ENCODE measurements at places on chromosomes 13 and 19. TPM values are rescaled to one million over a fixed set of nuclear protein-coding genes. Genes with fewer than 3 reads are reported as not detected.

GRCh38 chr19:30095171-30095570, 153.1 kb downstream of the URI1 start:
- DNase-seq = no peak

DNA sequence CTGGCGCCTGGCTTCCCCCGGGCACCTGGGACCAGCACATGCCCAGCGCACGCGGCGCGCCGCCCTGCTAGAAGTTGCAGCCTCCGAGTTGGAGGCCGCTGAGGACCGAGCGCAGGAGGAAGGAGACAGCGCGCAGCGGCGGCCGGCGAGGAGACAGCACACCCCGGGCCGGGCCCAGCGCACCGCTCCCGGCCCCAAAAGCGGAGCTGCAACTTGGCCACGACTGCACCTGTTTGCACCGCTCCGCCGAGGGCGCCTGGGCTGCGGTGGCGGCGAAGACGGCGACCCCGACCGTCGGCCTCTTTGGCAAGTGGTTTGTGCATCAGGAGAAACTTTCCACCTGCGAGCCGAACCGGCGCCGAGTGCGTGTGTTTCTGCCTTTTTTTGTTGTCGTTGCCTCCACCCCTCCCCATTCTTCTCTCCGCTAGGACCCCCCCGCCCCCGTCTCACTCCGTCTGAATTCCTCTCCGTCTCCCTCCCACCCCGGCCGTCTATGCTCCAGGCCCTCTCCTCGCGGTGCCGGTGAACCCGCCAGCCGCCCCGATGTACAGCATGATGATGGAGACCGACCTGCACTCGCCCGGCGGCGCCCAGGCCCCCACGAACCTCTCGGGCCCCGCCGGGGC, at the start of gene SOX1:
Gene SOX1, plus strand, starts transcription at position 34 of the 626 bp plus-strand sequence. Its CDS starts 510 bp downstream, at position 544.
- peak; percentile 87 for DNase-seq

- peak; percentile 67 for DNase-seq
Measured at GRCh38 chr13:39498471-39499114, 104.4 kb downstream of the LHFPL6 start.

GRCh38 chr13:110702591-110703526, 3.1 kb downstream of the CARS2 start:
- no peak for DNase-seq

GRCh38 chr19:3945838-3946237, 13.0 kb downstream of the NMRK2 start:
- no peak for DNase-seq

DNA sequence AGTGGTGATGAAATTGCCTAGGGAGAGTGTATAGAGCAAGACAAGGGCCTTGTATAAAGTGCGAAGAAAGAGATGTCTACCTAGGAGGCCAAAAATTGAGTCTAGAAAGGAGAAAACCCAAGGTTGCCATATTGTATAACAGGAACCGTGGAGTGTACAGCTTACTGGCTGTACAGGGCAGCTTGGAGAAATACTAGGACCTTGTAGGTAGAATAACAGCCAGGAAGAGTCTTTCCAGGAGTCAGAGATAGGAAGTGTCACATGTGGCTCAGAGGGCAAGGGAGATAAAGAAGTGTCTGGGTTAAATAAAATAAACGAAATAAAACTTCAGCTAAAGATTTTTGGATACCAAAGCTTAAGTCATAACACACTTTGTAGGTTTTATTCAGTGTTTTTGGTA, 12.4 kb downstream of the CDK8 start:
- DNase-seq = no peak

DNA sequence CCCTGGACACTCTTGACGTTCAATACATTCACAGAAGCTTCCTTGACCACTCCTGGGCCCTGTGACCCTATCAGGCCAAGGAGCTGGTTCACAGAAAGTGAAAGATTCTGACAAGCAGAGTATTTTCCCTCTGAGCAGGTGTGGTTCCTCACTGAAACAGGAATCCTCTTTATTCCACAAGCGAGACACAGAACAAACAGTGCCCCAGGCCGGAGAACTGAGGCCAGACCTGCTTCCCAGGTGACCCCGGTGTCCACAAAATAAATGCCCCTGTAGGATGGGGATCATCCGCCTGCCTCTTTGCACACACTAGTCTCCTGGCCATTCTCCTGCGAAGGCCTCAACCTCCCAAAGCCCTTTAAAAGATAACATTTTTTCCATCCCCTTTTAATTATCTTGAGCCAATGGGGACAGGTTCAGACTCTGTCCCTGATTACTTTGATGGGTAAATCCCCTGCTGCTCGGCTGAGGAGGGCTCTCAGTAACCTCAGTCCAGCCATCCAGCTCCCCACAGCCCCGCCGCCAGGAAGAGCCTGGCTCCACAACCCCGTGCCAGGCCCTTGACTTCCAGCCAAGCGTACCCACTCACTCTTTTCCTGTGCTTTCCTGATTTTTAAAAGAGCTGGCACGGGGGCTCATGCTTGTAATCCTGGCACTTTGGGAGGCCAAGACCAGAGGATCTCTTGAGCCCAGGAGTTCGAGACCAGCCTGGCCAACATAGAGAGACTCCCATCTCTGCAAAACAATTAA, 129.1 kb downstream of the FOXO1 start:
- DNase-seq = peak; percentile 18

DNA sequence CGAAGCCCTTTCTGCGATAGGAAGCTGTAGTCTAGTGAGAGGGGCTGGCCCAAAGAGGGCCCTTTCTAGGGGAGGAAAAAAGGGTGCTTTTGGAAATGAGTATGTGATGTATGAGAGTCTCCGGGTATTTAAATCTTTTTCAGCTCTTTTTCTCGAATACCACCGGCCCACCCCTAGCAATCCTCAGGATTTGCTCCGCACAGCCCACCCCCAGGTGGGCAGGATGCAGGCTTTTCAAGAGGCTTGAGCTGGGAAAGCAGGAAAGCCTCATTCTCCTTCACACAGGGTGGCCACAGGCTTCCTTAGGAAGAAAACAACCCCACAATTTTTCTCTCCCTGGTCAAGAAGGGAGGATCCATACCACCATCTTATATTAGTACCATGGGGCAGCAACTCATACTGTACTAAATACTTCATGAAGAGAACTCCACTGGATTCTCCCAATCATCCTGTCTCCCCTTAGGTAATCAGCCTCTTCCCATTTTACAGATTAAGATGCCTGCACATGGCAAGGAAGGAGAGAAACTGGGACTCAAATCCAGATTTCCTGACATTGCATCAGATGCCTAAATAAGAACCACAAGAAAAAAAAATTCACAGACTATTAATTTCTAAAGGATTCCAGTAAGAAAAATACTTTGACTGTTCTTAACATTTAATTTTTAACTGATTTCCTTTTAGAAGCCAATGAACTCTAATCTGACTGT, 84.4 kb downstream of the STK24 start:
- DNase-seq = peak; percentile 67

- no peak for DNase-seq
Measured at GRCh38 chr13:32917504-32917903, 98.7 kb upstream of the KL start.

DNA sequence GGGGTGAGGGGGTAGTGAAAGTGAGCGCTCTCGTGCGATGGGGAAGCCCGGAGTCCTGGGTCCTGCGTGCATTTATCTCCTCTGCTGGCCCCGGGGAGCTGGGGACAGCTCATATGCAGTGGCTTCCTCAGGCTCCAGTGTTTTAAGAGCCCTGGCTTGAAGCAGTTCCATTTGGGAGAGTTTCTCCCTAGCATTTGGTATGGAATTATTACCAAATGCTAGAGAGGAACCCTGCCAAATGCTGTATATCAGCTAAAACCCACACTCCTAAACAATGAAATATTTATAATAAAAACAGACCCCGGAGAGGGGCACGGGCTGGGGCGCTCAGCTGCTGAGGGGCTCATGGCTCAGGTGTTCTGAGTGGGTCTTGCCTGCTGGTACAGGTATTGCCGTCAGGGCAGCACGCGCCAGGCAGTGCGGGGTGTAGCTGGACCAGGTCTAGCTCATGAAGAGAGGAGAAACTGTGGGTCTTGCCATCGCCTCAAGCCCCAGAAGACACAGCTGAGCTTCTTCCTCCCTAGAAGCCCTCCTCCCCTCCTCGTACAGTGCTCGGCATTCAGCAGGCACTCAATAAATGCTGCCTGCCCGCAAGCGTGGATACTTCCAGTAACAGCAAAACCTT, 163.6 kb upstream of the ZNF536 start:
- DNase-seq = no peak

- peak; percentile 74 for DNase-seq
Measured at GRCh38 chr13:30892966-30893365, 13.1 kb upstream of the MEDAG start.

DNA sequence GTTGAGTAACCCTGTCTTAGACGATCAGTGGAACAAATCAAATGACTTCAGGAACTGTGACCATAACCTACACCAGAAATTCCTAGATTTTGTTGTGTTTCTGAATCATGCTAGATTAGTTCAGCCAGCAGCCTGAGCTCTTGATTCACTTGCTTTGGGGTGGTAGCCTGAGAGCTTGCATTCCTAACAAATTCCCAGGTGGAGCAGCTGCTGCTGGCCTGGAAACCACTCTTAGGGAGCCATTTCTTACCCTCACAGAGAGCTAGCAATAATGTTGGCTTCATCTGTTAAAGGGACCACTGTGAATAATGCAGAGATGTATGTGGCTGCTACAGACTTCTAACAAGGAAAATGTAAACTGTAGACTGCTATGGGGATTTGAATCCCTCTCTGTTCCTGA, 388.1 kb upstream of the PRR20A start:
- DNase-seq = peak; percentile 6

DNA sequence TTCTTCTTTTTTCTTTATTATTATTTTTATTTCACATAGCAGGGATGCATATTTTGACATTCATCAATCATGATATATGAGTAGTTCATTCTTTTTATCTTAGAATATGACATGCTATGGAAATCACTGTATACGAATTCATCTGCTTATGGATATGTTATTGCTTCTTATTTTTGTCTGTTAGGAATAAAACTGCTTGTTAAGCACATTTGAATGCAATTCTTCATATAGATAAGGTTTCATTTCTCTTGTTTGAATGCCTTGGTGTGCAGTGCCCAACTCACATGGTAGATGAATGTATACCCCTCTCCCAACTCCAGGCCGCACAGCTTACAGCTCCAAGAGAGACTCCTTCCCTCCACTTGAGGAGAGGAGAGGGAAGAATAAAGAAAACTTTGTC, 11.3 kb downstream of the ZNF776 start:
- no peak for DNase-seq

- DNase-seq = no peak
Measured at GRCh38 chr13:46265292-46265691, 53.6 kb downstream of the LRRC63 start.

DNA sequence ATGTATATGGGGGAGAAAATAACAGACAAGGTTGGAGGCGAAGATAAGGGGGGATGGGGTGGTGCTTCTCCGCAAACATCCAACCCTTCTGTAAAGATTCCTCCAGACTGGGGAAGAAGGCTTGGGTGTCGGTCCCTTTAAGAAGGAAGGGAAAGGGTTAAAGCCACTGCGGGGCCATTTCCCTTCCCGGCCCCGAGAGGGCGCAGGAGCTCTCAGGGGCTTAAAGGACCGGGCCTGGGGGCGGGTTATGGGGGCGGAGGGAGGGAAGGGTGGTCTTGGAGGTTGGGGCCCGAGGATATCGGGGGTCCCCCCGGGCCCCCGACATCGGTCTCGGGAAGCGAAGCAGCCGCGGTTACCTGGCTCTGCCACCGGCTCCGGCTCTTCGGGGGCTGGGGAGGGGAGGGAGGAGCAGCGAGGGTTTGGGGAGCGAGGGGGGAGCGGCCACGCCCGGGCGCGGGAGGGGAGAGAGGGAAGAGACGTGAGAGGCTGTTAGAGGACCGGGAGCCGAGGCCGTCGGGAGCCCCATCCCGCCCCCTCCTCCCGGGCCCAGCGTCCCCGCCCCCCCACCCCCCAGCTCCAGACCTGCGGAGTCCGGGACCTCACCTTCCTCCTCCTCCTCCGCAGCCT, 2.8 kb downstream of the TNNT1 start:
- DNase-seq = peak; percentile 75

GRCh38 chr19:2567580-2567979, 91.7 kb downstream of the GADD45B start:
- no peak for DNase-seq

DNA sequence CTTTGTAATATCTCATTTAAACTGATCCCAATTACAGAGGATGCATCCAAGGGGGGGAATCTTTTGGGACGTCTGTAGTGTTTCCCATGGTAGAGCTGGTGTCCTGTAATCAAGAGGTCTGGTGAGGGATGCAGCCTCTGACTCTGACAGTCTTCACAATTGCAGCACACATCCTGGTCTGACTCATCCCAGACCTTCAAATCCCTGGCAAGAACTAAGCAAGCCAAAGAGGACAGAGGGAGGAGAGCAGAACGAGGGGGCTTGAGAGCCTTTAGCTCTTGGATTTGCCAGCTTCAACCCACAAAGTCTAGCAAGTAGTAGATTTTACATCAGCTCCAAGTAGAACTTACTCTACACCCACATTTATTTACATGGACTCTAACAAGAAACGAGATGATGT, 17.3 kb upstream of the FCGBP start:
- no peak for DNase-seq

DNA sequence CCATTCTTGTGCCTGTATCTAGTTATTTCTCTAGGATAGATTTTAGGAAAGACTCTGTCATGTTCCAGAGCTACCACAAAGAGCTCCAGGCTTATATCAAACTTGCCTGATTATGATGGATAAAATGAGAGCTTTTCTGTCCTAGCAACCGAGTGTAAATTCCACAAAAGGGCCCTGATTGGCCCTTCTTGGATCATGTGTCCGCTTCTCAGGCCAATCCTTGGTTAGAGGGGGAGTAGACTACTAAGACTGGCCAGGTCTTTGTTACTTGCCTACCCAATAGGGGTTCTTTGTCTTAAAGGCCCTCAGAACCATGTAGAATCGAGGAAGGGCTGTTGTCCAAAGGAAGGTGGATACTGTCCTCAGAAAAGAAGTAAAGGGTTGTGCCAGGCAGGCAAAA, 2.4 kb downstream of the DHX34 start:
- peak; percentile 31 for DNase-seq

DNA sequence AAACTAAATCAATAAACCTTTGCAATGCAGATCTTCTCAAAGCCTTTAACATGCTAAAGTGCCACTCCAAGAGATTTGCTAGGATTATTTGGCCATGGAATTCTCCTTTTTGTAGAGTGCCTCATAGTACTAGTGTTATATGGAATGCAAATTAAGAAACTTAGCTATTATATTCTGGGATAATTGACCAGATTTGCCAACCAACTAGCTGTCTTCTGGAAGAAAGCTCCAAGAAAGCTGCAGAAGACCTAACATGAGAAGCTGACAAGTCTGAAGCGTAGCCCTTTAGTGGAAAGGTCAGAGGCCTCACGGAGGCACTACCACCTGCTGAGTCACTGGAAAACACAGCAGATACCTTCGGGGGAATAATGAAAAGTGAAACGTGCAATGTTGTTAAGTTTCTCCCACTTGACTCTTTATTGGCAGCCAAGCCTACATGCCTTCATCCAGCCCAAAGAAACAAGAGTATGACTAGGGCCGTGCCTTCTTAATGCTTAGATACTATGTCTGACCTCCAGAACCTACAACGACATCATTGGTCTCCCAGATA, 29.8 kb upstream of the KATNAL1 start:
- DNase-seq = no peak

ERICH4 gene
- total RNA-seq = not detected

CEACAM3 gene
- not detected for total RNA-seq

AMER2 gene
- total RNA-seq = not detected

KIR3DL2 gene
- total RNA-seq = not detected

ZNF582 gene
- total RNA-seq = 2.5 TPM

GMIP gene
- total RNA-seq = 6.4 TPM

FAM83E gene
- total RNA-seq = 2.6 TPM

KIR2DL1 gene
- not detected for total RNA-seq

MIDN gene
- total RNA-seq = 16.1 TPM

UBXN6 gene
- total RNA-seq = 24.9 TPM

ING1 gene
- 24.3 TPM for total RNA-seq

LSR gene
- 78.4 TPM for total RNA-seq
